Stimulated activated CD8-positive, alpha-beta memory T cell treated with anti-CD3 and anti-CD28 coated beads, Interleukin-4, amount 100 ng/mL, for 1 hour (primary cell): ENCODE measurements at places on chromosomes 3 and 15.

DNA sequence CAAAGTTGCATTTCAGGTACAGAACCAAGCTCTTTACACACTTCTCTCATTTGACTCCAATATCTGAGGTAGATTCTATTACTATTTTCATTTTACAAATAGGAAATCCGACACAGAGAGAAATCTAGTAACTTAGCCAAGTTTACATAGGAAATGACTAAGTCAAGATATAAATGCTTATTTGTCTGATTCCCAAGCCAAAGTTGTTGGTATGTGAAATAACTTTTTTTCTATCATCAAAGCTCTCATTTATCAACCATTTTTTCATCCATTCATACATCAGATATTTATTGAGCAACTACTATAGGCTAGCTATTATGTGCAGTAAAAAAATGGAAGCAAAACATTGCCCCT is 89.2 kb upstream of the MITF start:
- no peak for DNase-seq

DNA sequence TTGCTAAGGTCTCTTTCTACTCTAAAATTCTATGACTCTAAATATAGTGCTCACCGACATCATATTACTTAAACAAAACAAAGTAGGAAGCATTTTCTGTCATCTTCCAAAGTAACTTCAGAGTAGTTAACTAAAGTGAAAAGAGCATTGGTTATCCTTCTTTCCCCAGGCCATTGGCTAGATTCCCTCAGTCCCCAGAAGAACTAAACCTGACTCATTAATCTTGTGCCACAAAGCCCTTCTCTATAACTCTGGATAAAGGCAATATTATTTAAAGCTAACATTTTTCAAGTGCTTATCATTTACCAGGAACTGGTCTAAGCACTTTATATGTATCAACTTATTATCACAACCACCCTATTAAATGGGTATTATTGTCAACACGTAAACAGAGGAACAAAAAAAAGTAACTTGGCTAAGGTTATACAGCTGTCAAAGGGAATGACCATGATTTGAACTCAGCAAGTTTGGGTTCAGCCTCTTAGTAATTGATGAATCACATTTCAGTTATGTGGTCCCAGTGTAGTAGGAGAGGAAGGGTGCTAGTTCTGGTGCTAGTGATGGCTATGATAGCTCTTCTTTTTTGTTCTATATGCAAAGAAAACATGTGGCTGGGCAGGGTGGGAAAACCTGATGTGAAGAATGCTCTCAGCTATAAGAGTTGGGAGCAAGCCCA is 304.9 kb downstream of the FGF12 start:
- no peak for DNase-seq

GRCh38 chr15:75648156-75649000 is 666 bp downstream of the SNX33 start:
- DNase-seq: no peak

GRCh38 chr15:80168421-80168820 is 15.6 kb downstream of the FAH start:
- DNase-seq: no peak

DNA sequence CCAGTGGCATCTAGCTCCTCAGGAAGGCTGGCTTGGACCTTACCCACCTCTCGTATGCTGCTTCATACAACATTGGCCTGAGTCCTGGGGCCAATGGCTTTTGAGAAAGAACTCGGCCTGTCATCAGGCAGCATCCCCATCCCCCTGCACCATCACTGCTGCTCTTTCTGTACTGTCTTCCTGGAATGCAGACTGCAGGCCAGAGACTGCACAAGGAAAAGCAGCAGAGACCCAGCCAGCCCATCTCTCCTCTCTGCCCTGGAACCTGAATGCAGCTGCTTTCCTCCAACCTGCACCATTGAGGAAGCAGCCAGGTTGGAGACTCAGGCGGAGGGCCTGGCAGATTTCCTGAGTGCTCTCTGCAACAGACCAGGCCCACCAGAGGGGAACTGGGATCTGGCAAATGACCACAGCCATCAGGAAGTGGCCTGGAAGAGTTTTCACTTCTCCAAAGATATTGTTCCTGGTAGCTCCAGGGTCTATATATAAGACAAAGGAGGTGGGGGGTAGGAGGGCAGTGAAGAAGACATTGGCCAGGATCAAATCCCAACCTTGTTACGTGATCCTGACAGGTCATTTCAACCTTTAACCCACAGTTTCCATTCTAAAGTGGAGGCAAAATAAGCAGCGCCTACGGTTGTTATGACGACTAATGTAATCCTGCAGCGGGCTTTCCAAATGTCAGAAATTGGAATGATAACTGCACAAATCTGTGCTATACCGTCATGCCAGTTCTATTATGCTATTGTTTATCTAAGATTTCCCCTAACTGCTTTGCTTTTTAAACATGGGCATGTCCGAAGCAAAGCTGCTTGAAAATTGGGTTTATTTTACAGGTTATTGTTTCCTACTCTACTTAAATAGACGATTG is 24.4 kb upstream of the RAB7A start:
- no peak for DNase-seq
